Chondrocyte (in vitro differentiated cells): ENCODE measurements at places on chromosomes 1 and 21.

DNA sequence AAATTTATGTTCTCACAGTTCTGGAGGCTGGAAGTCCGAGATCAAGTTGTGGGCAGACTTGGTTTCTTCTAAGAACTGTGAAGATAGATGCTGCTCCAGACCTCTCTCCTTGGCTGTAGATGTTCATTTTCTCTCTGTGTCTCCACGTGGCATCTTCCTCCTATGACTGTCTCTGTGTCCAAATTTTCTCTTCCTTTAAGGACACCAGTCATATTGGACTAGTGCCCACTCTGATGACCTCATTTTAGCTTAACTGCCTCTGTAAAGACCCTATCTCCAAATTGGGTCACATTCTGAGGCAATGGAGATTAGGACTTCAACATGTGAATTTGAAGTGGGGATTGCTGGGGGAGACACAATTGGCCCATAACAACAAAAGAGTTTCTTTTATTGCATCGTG is 125.3 kb upstream of the ETS2 start:
- peaks cover 33% of the 10 kb centered on the region for H3K4me1 ChIP-seq
- H3K36me3 ChIP-seq: peaks cover 2% of the 10 kb centered on the region
- no peak for DNase-seq
- H3K4me3 ChIP-seq: no peak overlapping the region
- H3K27ac ChIP-seq: peak overlapping the region; percentile 0

- peaks cover 20% of the 10 kb centered on the region for H3K27me3 ChIP-seq
- no peak for DNase-seq
- no peak overlapping the region for H3K4me3 ChIP-seq
- H3K36me3 ChIP-seq: no peaks in the 10 kb centered on the region
- H3K27ac ChIP-seq: no peak overlapping the region
These were observed 66.4 kb downstream of the LMX1A start for GRCh38 chr1:165290148-165290547.

GRCh38 chr1:8578132-8578877 is 239.1 kb downstream of the RERE start:
- no peak overlapping the region for H3K27ac ChIP-seq
- H3K36me3 ChIP-seq: no peaks in the 10 kb centered on the region
- peaks cover 4% of the 10 kb centered on the region for H3K4me1 ChIP-seq
- H3K27me3 ChIP-seq: no peaks in the 10 kb centered on the region

DNA sequence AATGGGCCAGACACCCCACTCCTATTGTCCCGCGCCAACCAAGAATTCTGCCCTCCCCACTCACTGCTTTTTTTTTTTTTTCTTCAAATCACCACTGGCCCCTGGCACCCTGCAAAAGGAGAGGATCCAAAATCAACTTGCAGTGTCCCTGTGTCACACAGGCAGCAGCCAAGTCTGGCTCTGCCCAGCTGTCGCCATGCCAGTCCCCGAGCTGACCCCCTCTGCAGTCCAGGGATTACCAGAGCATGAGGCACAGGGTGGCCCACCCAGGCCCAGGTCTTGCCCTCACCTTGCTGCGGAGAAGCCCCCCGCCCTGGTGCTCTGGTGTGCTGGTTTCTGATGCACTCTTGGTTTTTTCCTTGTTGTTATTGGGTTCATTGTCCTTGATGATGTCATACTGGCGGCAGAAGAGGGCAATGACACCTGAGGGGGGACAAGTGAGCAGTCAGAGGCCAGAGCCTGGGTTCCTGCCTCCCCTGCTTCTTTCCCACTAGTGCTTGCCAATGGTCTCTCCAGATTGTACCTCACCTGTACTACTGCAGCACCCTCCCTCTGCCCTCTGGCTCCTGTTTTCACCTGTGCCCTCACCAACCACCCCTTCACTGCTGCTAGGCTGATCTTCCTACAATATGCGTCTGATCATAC is 6.2 kb downstream of the FNDC5 start:
- peaks cover 10% of the 10 kb centered on the region for H3K36me3 ChIP-seq
- H3K4me3 ChIP-seq: no peak overlapping the region
- no peak for DNase-seq
- H3K27me3 ChIP-seq: no peaks in the 10 kb centered on the region

DNA sequence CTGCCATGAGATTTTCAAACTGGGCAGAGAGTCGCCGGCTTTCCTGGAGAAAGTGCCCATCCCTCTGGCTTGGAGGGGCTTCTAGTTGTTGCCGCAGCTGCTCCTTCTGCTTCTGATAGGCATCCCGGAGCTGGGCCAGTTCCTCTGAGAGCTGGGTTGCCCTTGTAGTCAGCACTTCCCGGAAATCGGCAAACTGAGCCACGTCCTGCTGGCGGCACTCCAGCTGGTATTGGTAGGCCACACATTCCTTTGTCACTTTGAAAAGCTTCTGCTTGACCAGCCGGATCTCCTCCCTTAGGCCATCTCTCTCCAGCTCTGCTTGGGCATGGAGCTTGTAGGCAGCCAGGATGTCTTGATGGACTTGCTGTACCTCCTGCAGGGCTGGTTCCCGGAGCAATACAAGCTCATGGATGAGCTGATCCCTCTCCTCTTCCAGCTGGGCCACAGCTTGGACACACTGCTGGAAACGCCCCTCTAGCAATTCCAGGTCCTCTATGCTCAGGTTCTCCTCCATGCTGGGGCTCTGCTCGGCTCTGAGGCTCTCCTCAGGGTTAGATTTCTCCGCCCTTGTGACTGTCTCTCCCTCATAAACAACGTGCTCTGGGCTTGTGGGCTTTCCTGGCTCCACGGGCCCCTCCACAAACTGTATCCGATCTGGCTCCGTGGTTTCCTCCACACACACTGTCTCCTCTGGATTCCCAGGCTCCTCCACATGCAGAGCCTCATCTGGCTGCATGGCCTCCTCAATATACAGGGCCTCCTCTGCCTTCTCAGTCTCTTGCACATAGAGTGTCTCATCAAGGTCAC is 7.3 kb downstream of the SYNC start:
- H3K27me3 ChIP-seq: no peaks in the 10 kb centered on the region
- H3K27ac ChIP-seq: peak overlapping the region; percentile 71
- H3K4me3 ChIP-seq: no peak overlapping the region
- H3K36me3 ChIP-seq: peaks cover 29% of the 10 kb centered on the region
- DNase-seq: peak; percentile 74
- peaks cover 41% of the 10 kb centered on the region for H3K4me1 ChIP-seq

- no peak overlapping the region for H3K27ac ChIP-seq
- H3K36me3 ChIP-seq: no peaks in the 10 kb centered on the region
- DNase-seq: no peak
- no peaks in the 10 kb centered on the region for H3K27me3 ChIP-seq
- peaks cover 17% of the 10 kb centered on the region for H3K4me1 ChIP-seq
These were observed 7.2 kb upstream of the PIGC start for GRCh38 chr1:172451002-172451443.

DNA sequence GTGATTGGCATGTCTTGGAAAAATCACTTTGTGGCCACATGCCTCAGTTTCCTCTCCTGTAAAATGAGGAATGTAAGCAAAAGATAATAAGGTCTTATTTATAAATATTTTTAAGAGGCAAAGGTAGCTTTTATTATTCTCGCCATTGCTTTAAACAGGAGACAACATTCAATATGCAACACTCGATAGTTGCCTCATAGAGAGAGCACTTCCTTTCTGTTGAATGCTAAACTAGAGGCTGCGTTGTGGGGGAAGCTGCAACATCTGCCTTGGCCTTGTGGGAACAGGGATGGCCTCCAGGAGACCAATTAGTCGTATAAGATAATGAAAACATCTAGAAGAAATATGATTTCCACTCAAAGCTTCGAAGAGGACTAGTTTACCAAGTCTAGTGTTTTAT is 3.5 kb downstream of the OSCP1 start:
- no peaks in the 10 kb centered on the region for H3K27me3 ChIP-seq
- H3K4me1 ChIP-seq: peaks cover 25% of the 10 kb centered on the region
- H3K36me3 ChIP-seq: no peaks in the 10 kb centered on the region
- no peak overlapping the region for H3K4me3 ChIP-seq
- H3K27ac ChIP-seq: no peak overlapping the region

GRCh38 chr1:55352811-55353180 is 137.6 kb upstream of the USP24 start:
- peaks cover 2% of the 10 kb centered on the region for H3K4me1 ChIP-seq
- no peak overlapping the region for H3K4me3 ChIP-seq

DNA sequence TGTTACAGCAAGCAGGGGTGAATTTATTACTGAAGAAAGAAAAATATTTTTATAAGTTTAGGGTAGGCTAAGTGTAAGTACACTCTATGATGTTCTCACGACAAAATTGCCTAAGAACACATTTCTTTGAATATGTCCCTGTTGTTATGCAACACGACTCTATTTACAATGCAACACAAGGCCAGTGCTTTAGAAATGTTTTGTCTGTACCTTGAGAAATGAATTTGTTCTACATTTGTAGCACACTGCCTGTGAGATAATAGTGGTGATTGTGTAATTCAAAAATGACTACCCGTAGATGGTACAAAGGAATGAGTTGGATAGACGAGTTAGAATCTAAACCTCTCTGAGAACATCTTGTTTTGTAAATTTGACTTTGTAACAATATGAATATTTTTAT is 63.7 kb upstream of the IGSF5 start:
- no peaks in the 10 kb centered on the region for H3K36me3 ChIP-seq
- no peak overlapping the region for H3K4me3 ChIP-seq
- H3K27me3 ChIP-seq: peaks cover 2% of the 10 kb centered on the region

DNA sequence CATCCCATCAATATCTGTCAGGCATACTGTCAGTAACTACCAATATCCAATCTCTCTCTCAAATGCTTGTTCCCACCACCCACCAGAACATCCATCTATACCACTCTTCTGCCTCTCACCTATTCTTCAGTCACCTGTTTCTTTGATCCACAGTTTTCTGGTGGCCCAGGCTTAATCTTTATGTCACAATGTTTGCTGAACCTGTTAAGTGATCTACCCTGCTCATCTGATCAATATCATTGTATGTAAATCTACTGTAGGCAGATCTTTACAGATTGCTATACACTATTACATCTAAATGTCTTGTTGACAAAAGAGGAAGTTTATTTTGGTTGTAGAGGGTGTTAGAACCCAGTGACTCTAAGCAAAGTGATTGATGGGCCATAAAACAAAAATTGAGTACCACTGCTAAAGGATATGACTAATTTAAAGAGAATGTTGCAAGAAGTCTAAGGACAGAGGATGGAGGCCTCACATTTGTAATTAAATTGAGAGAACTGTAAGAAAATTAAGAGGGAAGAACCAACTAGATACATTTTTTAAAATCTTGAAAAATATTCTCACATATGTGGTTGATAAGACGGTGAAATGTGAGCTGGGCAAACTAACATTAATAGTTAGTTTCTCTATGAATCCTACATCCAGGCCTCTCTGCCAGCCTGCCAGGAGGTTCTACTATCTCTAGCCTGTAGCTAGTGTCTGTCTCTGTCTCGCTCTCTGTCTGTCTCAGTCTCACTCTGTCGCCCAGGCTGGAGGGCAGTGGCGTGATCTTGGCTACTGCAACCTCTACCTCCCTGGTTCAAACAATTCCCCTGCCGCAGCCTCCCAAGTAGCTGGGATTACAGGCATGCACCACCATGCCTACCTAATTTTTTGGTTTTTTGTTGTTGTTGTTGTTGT is 34.1 kb downstream of the EGLN1 start:
- DNase-seq: no peak
- peaks cover 32% of the 10 kb centered on the region for H3K4me1 ChIP-seq
- no peaks in the 10 kb centered on the region for H3K36me3 ChIP-seq
- H3K4me3 ChIP-seq: no peak overlapping the region

DNA sequence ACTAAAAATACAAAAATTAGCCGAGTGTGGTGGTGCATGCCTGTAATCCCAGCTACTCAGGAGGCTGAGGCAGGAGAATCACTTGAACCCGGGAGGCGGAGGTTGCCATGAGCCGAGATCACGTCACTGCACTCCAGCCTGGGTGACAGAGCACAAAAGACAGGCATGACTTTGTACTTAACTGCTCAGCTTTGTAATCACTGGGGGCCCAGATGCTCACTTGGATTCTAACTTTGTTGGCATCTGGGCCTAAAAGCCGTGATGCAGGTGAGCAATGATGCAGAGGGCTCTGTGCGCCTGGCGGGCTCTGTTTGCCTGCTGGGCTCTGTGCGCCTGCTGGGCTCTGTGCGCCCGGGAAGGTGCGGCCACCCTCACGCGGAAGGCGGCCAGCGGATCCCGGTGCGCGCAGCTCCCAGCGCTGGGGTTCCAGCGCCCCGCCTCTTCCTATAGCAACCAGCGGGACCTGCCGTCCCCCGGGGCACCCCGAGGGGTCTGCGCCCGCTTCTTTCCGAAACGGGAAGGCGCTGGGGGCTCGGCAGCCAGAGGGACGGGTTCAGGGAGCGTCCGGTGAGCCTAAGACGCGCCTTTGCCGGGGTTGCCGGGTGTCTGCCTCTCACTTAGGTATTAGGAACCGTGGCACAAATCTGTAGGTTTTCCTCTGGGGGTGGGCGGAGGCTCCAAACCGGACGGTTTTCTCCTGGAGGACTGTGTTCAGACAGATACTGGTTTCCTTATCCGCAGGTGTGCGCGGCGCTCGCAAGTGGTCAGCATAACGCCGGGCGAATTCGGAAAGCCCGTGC is 31.7 kb downstream of the PRMT2 start:
- peak overlapping the region; percentile 84 for H3K4me3 ChIP-seq
- no peak for DNase-seq
- H3K27ac ChIP-seq: no peak overlapping the region
- peaks cover 16% of the 10 kb centered on the region for H3K36me3 ChIP-seq
- H3K27me3 ChIP-seq: no peaks in the 10 kb centered on the region

DNA sequence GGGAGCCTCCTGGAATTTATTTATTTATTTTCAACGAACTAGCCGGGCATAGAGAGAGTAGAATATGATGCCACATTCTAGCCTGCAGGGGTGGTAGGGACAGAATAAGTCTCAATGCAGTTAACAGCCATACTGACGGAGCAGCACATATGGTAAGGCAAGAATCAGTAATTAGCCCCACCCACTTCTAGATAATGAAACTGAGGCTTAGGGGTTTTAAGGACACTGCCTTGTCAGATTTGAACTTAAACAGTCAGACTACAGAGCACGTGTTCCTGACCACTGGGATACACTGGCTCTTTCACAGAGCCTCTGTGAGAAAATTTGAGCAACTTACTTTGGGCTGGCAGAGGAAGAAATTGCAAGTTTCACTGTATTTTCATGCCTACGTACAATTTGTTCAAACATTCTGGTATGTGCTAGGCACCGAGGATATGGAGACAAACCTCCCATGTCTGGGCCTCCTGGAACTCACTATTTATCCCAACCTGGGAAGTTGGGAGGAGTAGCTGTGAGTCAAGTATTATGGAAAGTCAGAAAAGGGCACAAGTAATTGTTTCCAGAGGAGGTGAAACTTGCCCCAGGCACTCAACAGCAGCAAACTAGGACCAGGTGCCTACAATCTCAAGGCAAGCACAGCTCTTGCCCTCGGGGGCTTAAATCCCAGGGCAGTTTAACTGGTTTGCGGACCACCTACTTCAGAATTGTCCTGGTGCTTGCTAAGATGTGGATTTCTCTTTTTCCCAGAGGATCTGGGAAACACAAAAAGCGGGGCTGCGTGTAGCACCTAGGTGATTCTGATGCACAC is 1.6 kb upstream of the CLIC4 start:
- peak overlapping the region; percentile 93 for H3K27ac ChIP-seq
- H3K4me3 ChIP-seq: peak overlapping the region; percentile 53
- peaks cover 6% of the 10 kb centered on the region for H3K36me3 ChIP-seq
- no peaks in the 10 kb centered on the region for H3K27me3 ChIP-seq
- H3K4me1 ChIP-seq: peaks cover 49% of the 10 kb centered on the region
